ENCODE measurements at places on chromosomes 16 and 17. TPM values are rescaled to one million over a fixed set of nuclear protein-coding genes. Genes with fewer than 3 reads are reported as not detected.

- DNase-seq = no peak
Measured at GRCh38 chr16:75062976-75063346, 53.6 kb downstream of the LDHD start.

- DNase-seq = no peak
Measured at GRCh38 chr17:28878981-28879380, 18.6 kb downstream of the FLOT2 start.

GRCh38 chr16:83392743-83393142, 415.0 kb upstream of the HSBP1 start:
- no peak for DNase-seq

GRCh38 chr17:4643676-4644075, 2.2 kb upstream of the ALOX15 start:
- no peak for DNase-seq

DNA sequence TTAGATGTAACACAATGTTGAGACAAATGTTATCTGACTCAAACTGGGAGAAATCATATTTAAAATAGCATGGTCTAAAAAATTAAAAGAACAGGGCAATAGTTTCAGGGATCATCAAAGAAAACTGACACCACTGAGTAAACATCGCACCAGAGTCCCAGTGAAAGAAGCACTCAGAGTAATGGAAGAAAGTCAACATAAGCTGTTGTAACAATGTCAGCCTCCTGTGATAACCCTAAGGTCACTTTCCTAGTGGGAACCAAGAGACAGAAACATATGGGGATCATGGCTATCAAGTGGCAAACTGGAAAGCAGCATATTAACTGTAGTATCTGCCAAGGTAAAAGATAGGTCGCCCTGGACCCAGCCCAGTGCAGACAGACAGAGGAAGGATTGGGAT, 160.8 kb downstream of the CA10 start:
- no peak for DNase-seq

The JUP gene
- 41.3 TPM for total RNA-seq

DNA sequence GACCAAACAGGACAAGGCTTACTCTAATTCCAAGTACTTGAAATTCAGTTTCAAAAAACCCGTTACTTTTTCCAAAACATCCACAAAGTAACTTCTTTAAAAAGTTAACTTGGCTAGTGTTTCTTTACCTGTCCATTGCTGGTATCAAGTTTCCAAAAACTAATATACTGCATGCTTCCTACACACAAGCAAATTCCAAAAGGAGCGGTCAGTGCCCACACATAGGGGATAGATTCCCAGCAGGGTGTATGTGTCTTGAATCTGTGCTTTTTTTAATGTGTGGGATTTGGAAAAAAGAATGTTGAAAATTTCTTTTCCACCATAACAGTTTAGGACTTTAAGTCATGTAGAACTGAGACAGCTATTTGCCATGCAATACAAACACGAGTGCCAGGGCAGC, 367.8 kb upstream of the SOX9 start:
- DNase-seq = no peak

DNA sequence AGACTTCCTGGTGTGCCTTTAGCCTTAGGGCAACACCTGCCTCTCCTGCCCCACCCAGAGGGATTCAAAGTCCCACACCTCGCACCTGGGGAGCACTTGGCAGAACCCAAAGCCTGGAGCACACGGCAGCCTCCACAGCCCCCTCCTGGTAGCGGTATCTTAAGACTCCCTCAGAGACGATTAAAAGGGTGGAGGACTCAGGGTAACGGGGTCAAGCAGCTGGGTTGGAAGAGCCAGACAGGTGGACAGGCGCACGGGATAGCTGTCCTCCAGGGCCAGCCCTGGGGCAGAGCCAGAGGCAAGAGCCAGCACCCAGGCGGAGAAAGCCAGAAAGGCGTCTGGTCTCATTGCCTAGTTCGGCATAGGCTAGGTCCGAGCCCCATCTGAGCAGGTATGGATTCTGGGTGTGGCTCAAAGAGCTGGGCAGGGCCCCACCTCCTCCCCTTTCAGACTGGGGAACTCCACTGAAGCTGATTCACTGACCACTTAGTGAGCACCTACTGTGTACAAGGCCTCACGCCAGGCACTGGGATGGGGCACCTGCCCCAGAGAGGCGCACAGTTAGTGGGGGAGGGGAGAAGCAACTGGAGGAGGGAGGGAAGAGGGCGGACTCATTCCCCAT, 55.0 kb upstream of the MEAK7 start:
- no peak for DNase-seq

The PLA2G10 gene
- not detected for total RNA-seq

DNA sequence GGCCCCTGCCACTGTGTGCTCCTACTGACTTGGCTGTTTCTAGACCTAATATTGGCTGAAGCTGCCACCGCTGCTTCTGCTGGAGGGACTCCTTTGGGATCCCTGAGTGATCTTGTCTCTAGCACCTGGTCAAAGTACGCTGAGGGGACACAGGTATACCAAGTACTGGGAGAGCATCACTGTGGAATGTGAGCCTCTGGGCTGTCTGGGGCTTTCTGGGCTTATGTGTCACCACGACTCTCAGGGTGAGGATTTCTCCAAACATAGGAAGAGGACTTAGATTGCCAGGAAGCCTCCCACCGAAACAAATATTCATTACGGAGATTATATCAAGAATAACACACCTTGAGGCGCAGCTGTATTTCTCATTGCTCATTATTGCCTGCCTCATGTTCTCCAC, 435.8 kb downstream of the HS3ST3B1 start:
- DNase-seq = no peak

All from esophagus muscularis mucosa (tissue), 4 donors.